GM23248 (cell line): ENCODE measurements at places on chromosomes 6 and 20. TPM values are rescaled to one million over a fixed set of nuclear protein-coding genes. Genes with fewer than 3 reads are reported as not detected.

Gene PLEKHG1
- 0.11 and 3.7 TPM in 2 replicates for total RNA-seq

Gene CLVS2
- not detected in 2 replicates for total RNA-seq

Gene TIAM2
- 2.6 and 5.1 TPM in 2 replicates for total RNA-seq

Gene CSTF1
- 56.7 and 69.3 TPM in 2 replicates for total RNA-seq

Gene OR2H2
- not detected in 2 replicates for total RNA-seq

Gene FOXA2
- not detected in 2 replicates for total RNA-seq

Gene IPCEF1
- not detected in 2 replicates for total RNA-seq

Gene LAMP5
- 0.11 TPM in 1 of 2 replicates, not detected in the other for total RNA-seq

Gene ANKRD66
- not detected in 2 replicates for total RNA-seq

Gene SYNDIG1
- total RNA-seq, result 1.1 and 2.6 TPM in 2 replicates

Gene CST1
- not detected in 2 replicates for total RNA-seq

Gene HMGCLL1
- total RNA-seq, result not detected in 2 replicates

Gene IRF4
- not detected in 2 replicates for total RNA-seq

Gene SNAI1
- total RNA-seq, result 2.4 and 7.6 TPM in 2 replicates

Gene SYCP2L
- total RNA-seq, result not detected in 2 replicates

Gene MEI4
- not detected in 2 replicates for total RNA-seq

Gene GSS
- 80.7 and 85.9 TPM in 2 replicates for total RNA-seq

Gene CD93
- not detected in 2 replicates for total RNA-seq

Gene UBR2
- total RNA-seq, result 23.3 and 24.8 TPM in 2 replicates

Gene HLA-C
- 157 and 168 TPM in 2 replicates for total RNA-seq

Gene UBE2C
- 33.8 and 38.8 TPM in 2 replicates for total RNA-seq

Gene PRICKLE4
- total RNA-seq, result 2.1 TPM in 1 of 2 replicates, not detected in the other

Gene CRIP3
- total RNA-seq, result not detected in 2 replicates

Gene NKAIN4
- not detected in 2 replicates for total RNA-seq

Gene FNDC1
- total RNA-seq, result 4.8 and 5.2 TPM in 2 replicates

Gene MLIP
- total RNA-seq, result not detected in 2 replicates

Gene PGC
- not detected in 2 replicates for total RNA-seq

Gene HUS1B
- 0.32 TPM in 1 of 2 replicates, not detected in the other for total RNA-seq

Gene SLC35D3
- total RNA-seq, result not detected in 2 replicates

Gene LPIN3
- total RNA-seq, result 11.1 and 11.5 TPM in 2 replicates

Gene HLA-DQB2
- not detected in 2 replicates for total RNA-seq

Gene PCSK2
- total RNA-seq, result not detected in 2 replicates

Gene SMIM8
- total RNA-seq, result 2.0 and 2.4 TPM in 2 replicates

Gene TEAD3
- 10.5 and 12.0 TPM in 2 replicates for total RNA-seq

Gene RSPO4
- total RNA-seq, result not detected in 2 replicates

Gene BEND6
- total RNA-seq, result 20.6 and 24.6 TPM in 2 replicates

Gene OPRM1
- not detected in 2 replicates for total RNA-seq

Gene SPEF1
- total RNA-seq, result not detected in 2 replicates

Gene PIGU
- total RNA-seq, result 12.5 and 21.6 TPM in 2 replicates

Gene PRDM13
- not detected in 2 replicates for total RNA-seq
